ENCODE measurements at places on chromosomes 5 and 9.

DNA sequence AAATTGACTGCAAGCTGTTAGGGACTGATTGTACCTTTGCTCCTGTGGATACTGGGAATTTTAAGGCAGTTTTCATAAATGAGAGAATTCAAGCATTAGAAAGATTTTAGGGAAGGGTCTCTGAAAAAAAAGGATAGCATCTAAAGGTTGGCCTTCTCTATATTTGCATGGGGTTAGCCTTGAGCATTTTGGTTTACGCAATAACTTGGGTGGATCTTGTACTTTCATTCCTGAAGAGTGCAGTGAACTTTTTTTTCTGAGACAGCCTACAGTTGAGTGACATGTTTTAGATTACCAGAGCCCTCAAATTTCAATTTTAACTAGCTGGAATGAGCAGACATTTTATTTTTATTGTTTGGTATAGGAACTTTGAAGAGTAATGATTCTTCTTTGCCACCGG, 91.6 kb upstream of the NR3C1 start:
- no peak for DNase-seq

GRCh38 chr5:146589028-146589345, 73.0 kb upstream of the GPR151 start:
- no peak for DNase-seq

GRCh38 chr5:62265648-62266112, 40.3 kb upstream of the KIF2A start:
- no peak for DNase-seq

- DNase-seq: no peak
These were observed 68.3 kb downstream of the ERP44 start for GRCh38 chr9:100030548-100030947.

DNA sequence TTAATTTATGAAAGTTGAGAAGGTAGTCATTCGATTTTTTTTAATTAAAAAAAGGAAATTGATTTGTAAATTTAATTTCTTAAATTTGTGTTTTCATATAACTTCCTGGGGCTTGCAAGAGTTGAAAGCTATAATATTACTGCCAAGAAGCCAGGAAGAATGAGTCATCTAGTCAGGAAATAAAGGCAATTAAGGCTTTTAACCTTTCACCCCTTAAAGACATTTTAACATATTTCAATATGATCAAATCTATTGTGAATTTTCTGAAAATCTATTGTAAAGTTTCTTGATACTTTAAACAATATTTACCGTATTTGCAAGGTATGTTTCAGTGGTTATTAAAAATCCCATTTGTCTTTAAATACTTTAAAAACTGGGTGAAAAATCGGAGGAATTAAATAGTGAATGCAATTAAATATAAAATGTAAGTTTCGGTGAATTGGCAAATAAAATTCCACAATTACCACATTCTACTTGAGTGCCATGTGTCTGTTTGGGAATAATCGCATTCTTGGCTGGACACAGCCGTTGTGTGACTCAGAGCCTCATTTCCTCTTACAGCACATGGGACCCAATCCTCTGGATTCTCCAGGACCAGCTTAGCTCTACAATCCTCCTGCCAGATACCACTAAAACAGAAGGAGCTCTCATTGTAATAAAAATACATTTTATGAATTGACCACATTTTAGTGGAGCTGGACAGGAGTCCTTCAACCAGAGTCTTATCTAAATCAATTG, 310.7 kb downstream of the HCN1 start:
- no peak for DNase-seq

DNA sequence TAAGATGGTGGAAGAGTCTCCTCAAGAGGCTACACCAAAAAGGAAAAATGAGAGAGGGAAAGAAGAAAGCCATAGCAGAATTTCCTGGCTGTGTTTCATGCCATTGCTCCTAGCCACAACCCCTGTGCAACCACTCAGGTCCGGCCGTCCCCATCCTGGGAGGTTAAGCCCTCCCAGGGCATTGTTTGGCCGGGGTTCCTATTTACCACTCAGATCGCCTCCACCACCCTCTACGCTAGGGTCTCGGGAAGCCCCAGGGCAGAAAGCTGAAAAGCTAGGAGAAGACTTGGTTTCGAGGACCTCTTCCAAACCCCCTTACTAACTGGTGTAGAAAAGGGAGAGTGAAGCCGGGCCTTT, 715 bp downstream of the RC3H2 start:
- DNase-seq: peak; percentile 14

- DNase-seq: no peak
These were observed 1862.4 kb upstream of the ACO1 start for GRCh38 chr9:30522061-30522460.

- DNase-seq: no peak
These were observed 1638.3 kb downstream of the MAT2B start for GRCh38 chr5:165143741-165144140.

DNA sequence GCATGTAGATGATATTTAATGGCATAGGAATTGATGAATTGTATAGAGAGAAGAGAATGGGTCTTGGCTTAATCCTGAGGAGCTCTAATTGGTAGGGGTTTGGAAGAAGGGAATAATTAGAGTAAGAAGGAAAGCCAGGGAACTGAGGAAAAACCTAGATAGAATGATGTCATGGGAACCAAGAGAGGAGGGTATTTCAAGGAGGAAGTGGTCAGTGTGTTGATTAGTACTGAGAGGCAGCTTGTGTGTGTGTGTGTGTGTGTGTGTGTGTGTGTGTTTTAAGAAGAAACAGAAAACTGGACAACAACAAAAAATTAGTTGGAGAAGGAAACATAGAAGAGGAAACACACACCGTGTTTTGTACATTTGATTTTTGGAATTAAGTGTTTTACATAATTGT, 42.8 kb downstream of the MAST4 start:
- no peak for DNase-seq

DNA sequence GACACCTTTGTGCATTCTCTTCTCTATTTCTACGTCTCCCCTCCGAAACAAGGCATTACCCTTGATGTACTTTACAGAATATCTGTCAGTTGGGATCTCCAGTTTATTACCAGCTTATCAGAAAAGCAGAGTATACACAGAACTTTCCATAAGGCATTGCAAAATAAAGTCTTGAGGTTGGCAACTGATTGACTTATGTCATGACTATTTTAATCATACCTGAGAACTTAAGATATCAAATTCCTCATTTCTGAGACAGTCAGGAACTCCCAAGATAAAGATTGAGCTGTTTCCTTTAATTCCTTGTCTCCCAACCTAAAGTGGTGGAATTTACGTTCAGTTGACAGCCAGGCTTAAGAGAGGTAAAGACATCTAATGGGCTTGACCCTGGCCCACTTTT, 110.9 kb downstream of the MEF2C start:
- DNase-seq: no peak

GRCh38 chr5:158814521-158814920, 285.2 kb downstream of the EBF1 start:
- DNase-seq: no peak

GRCh38 chr5:76590027-76590426, 33.2 kb downstream of the F2RL2 start:
- DNase-seq: no peak

DNA sequence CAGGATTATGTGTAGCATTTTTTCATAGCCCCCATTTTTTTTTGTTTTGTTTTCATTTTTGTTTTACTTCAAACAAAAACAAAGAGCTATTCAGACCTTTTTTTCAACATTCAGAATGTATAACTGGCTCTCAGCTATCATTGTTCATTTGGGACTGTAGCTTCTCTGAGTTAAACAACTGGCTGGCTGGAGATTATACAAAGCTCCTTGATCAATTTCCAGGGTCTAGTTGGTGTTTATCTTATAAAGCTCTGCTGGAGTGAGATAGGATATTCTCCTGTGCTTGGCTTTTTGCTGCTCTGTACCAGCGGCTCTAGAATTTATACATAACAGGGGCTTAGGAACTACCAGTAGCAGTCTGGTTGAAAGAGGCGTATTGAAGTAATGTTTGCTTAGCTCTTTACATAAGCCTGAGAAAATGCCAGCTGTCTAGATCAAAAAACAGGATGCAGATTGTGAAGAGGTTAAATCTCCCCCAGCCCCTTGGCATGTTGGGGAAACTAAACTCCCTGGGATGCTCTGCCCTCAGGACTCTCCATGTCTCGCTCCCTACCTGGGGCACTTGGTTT, 15.2 kb downstream of the GARNL3 start:
- DNase-seq: no peak

GRCh38 chr9:96514108-96514799, 64.3 kb downstream of the HABP4 start:
- no peak for DNase-seq

DNA sequence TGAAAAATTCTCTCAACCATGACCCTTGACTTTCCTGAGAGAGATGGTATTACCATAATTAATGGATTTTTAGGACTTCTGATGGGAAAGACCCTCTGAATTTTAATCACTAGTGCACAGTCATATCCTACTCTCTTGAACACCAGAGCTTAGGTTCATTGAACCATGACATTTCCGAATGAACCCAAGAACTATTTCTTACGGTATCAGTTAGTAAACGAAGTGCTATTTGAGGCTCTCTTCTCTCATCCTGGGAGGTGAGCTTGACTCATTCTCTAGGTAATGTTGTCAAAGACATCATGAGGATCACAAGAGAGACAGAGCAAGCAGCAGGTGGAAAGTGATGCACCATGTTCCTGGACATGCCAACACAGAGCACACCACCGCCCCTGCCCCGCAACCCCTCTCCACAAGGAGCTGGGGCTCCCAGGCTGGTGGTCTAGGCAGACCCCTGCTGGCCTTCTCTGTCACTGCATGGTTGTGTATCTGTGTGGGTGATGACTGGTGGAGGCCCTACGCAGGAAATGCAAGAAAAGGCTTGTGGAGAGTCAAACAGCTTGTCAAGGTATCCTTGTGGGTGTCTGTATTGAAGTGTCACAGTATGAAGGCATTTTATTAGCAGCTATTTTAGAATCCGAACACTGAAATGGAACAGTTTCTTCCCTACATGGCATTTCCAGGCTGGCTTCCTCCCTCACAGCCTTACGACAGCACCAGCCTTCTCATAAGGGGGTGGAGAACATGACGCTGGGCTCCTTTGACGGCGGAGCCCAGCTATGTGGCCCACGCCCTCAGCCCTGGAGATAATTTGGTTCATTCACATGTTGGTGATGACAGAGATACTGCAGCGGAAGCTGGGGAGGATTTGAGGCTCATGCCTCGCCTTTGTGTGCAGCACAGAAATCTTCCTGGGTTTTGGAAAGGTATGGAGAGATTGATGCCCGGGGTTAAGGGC, 297.6 kb downstream of the NTRK2 start:
- DNase-seq: no peak

DNA sequence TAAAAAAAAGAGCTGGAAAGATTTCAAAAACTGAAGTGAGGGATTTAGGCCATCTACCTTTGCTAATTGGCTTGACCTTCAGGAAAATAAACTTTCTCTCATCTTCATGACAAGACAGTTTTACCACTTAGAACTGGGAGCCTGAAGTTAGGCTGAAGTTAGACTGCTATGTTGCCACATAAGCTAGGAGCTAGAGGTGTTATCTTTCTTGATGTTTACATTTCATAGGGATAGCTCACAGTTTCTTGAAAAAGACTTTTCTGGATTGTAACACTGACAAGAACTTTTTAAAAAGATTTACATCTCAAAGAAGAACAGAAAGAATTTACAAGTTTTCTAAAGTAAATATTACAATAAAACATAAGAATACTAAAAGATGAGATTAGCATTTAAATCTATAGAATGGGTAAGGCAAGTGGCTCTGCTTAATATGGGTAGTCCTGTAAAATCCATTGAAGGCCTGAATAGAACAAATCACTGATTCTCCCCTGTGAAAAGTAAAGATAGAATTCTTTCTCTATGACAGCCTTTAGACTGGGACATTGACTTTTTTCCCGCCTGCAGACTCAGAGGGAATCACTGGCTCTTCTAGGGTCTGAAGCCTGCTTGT, 1665.4 kb upstream of the CDH9 start:
- no peak for DNase-seq

Measured in ovary (tissue), 10 donors.